Metanephros (tissue), 2 donors: ENCODE measurements at places on chromosomes 5 and 9. TPM values are rescaled to one million over a fixed set of nuclear protein-coding genes. Genes with fewer than 3 reads are reported as not detected.

The ANKDD1B gene
- 6.4 TPM for total RNA-seq

The AQP7 gene
- total RNA-seq, result 24.2 TPM

The ARID3C gene
- total RNA-seq, result 0.12 TPM

The KDM4C gene
- 45.2 TPM for total RNA-seq

The IARS1 gene
- total RNA-seq, result 137 TPM

The CER1 gene
- total RNA-seq, result 1.1 TPM

The IFNA2 gene
- not detected for total RNA-seq

The ORM2 gene
- total RNA-seq, result not detected

The RLN1 gene
- 0.64 TPM for total RNA-seq

The ZNF189 gene
- total RNA-seq, result 31.7 TPM

The PCDHGA9 gene
- 9.8 TPM for total RNA-seq

The SOHLH1 gene
- not detected for total RNA-seq

The LRRC19 gene
- 12.1 TPM for total RNA-seq

The ST6GALNAC6 gene
- total RNA-seq, result 31.2 TPM

The SPINK6 gene
- total RNA-seq, result not detected

The PTGDS gene
- total RNA-seq, result 43.3 TPM

The FBN2 gene
- 144 TPM for total RNA-seq

The PCAT7 gene
- 0.06 TPM for total RNA-seq

The GPR21 gene
- total RNA-seq, result 7.9 TPM

The SPINK13 gene
- not detected for total RNA-seq

The MZB1 gene
- total RNA-seq, result 0.93 TPM
